SJSA1 (cell line): ENCODE measurements at places on chromosomes 5 and 9. TPM values are rescaled to one million over a fixed set of nuclear protein-coding genes. Genes with fewer than 3 reads are reported as not detected.
A peak's percentile ranks its signal among the peaks of the same experiment; 100 is the strongest.

The PCA3 gene
- not detected in 2 replicates for total RNA-seq

The CFAP77 gene
- 0.42 TPM in 1 of 2 replicates, not detected in the other for total RNA-seq

The INSL6 gene
- total RNA-seq, result not detected in 2 replicates

The PDCD1LG2 gene
- 8.8 and 18.4 TPM in 2 replicates for total RNA-seq

The ALDH1A1 gene
- not detected in 2 replicates for total RNA-seq

The IFNA2 gene
- not detected in 2 replicates for total RNA-seq

The CTXN3 gene
- not detected in 2 replicates for total RNA-seq

- H3K4me1 ChIP-seq, result no peaks in the 10 kb centered on the region
- DNase-seq, result no peak
- no peak overlapping the region for H3K4me3 ChIP-seq
- no peak overlapping the region for H3K27ac ChIP-seq
Measured at GRCh38 chr9:136762915-136763648, 1.2 kb downstream of the LCN15 start.

DNA sequence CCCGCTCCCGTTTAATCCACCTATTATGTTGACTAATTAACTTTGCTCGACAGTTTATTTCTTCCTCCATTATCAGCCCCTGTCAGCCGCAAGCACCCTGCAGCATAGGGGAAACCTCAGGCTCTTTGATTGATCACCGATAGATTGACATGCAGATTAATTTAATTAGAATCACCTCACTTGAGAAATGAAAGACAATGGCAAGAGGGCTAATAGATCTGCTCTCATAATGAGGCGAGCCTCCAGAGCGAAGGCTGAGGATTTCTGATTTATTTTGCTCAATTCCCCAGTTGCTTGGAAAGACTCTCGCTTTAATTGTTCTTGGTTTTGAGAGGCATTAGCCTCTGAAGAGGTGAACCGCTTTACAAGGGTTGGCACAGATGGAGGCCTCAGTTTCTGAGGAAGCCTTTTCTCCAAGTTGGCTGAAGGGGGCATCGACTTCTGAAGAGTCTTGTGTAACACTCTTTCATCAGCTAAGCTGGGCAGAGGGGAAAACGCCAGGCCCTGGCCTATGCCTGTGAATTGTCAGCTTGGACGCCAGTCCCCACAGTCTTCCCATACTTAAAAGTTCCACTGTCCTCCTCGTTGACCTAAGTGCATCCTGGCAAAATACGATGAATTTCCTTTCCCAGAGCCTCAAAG lies 275.4 kb downstream of the EBF1 start:
- H3K4me1 ChIP-seq, result peaks cover 8% of the 10 kb centered on the region
- H3K36me3 ChIP-seq, result no peaks in the 10 kb centered on the region
- DNase-seq, result no peak
- no peaks in the 10 kb centered on the region for H3K27me3 ChIP-seq
- no peak overlapping the region for H3K4me3 ChIP-seq
- no peak overlapping the region for H3K27ac ChIP-seq

- DNase-seq, result peak; percentile 62
- H3K27me3 ChIP-seq, result no peaks in the 10 kb centered on the region
- no peaks in the 10 kb centered on the region for H3K36me3 ChIP-seq
- H3K4me3 ChIP-seq, result no peak overlapping the region
- peaks cover 51% of the 10 kb centered on the region for H3K4me1 ChIP-seq
Measured at GRCh38 chr5:82387001-82387818, 109.1 kb upstream of the RPS23 start.

DNA sequence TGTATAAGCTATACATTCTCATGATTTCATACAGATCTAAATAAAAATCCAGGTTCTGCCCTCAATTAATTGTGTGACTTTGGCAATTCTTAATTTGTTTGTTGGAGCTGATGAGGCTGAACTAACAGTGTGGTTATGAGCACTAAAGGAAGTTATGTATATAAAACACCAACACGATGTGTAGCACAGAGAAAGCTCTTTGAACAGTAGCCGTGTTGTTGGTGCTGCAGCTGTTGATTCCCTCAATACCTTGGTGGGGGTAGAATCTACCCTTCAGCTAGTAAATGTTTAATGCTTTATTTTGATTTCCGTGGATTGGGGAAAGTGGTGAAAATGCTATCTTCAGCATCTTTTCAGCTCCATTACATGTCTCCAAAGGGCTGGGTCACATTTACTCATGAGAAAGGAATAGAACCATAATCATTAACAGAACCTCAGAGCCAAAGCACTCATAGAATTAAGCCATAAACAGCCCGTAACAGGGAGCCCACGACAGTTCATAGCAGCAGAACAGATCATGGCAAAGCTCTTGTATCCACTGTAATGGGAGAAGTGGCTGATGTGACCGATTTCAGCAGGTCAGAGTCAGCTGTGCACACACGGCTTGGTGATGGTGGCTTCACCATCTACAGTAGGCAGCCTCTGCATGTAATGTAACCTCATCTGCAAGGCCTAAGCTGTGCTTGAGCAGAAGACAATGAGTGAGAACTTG lies 332.7 kb downstream of the DIRAS2 start:
- H3K4me3 ChIP-seq, result no peak overlapping the region
- H3K27me3 ChIP-seq, result no peaks in the 10 kb centered on the region
- H3K27ac ChIP-seq, result no peak overlapping the region
- H3K36me3 ChIP-seq, result no peaks in the 10 kb centered on the region

DNA sequence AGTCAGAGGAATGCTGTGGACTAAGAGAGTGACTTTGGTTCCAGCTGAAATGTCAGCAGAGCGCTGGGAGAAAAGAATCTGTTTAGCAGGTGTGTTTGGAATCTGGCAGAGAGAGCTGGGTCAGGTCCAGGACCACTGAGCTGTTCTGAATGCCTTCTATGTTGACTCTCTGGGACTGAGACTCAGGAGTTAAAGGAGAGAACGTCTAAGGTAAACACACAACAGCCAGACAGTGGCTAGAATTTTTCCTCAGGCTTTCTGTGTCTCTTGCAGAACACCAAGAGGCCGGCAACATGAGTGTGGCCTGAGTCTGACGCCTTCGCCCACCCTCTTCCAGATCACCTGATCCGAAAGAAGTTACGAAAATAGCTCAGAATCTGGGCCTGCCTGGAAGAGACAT lies 107.2 kb upstream of the ZNF462 start:
- peaks cover 36% of the 10 kb centered on the region for H3K4me1 ChIP-seq
- no peaks in the 10 kb centered on the region for H3K36me3 ChIP-seq
- no peak for DNase-seq

DNA sequence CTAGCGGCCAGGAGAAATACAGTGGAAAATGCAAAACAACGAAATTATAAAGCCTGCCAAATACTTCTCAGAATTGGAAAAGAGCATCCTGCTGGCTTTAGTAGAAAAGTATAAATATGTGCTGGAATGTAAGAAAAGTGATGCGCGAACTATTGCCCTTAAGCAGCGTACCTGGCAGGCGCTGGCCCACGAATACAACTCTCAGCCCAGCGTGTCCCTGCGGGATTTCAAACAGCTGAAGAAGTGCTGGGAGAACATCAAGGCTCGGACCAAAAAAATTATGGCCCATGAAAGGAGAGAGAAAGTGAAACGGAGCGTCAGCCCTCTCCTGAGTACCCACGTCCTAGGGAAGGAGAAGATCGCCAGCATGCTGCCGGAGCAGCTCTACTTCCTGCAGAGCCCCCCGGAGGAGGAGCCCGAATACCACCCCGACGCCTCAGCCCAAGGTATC lies 15.0 kb downstream of the MSANTD3 start:
- no peak overlapping the region for H3K27ac ChIP-seq
- no peak overlapping the region for H3K4me3 ChIP-seq
- no peaks in the 10 kb centered on the region; the same call in 1 of the 2 replicates for H3K4me1 ChIP-seq
- no peak for DNase-seq
- no peaks in the 10 kb centered on the region for H3K27me3 ChIP-seq

DNA sequence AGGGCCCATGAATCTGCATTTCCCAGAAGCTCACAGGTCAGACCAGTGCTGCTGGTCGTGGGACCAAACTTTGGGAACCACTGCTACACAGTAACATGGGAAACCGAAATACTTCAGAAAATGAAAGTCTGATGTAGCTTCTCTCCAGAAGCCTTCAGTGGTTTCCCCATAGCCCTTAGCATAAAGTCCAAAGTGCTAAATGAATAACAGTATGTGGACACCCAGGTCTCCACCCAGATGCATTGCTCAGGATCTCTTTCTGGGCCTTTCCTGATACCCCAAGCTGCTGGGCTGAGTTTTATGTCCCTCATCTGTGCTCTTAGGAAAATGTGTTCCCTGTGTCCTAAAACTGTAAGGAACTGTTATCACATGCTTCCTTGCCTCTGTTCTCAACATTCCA lies 100.4 kb downstream of the NFIB start:
- no peaks in the 10 kb centered on the region for H3K27me3 ChIP-seq
- H3K4me1 ChIP-seq, result no peaks in the 10 kb centered on the region
- no peaks in the 10 kb centered on the region for H3K36me3 ChIP-seq
- no peak overlapping the region for H3K27ac ChIP-seq
- DNase-seq, result no peak

DNA sequence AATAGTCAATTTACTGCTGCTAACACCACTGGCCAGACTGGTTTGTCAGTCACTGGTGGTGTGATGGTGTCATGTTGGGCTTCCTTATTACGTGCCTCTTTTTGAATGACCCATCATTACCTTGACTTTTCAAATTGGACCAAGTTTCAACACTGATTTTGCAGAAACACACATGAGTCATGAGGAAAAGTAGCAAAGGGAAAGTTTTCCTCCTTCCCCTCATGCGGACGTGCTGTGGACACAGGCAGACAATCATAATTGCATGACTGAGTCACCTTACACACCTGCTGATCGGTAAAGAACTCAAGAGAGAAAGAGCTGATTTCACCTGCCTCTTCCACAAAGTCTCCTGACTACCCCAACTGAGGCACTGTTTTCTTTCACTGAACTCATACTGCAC lies 324.5 kb downstream of the ARRDC3 start:
- H3K4me3 ChIP-seq, result no peak overlapping the region
- no peaks in the 10 kb centered on the region for H3K4me1 ChIP-seq
- no peaks in the 10 kb centered on the region for H3K27me3 ChIP-seq
- no peak for DNase-seq
- H3K36me3 ChIP-seq, result no peaks in the 10 kb centered on the region

DNA sequence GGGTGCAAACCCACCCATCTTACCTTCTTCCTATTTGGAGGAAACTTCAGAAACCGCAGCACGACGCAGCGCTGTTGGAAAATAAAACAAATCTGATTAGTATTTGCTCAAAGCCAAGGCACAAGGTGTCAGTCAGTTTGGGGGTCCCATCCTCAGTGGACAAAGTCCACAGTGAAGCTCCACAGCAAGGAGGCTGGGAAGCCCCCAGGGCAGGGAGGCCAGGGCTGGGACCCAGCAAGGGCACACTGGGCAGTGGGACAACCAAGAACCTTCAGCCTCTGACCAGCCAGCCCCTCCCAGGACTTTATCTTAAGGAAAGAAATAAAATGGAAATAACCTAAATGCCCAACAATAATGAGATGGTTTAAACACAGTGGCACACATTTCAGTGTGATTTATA lies 11.3 kb downstream of the IPPK start:
- H3K4me1 ChIP-seq, result peaks cover 23% of the 10 kb centered on the region
- no peaks in the 10 kb centered on the region for H3K27me3 ChIP-seq
- no peak for DNase-seq
- H3K4me3 ChIP-seq, result no peak overlapping the region

- H3K27me3 ChIP-seq, result no peaks in the 10 kb centered on the region; the same call in 1 of the 2 replicates
- no peaks in the 10 kb centered on the region for H3K36me3 ChIP-seq
- H3K27ac ChIP-seq, result no peak overlapping the region
- no peak overlapping the region for H3K4me3 ChIP-seq
Measured at GRCh38 chr9:112914524-112914923, 23.8 kb upstream of the SLC46A2 start.

DNA sequence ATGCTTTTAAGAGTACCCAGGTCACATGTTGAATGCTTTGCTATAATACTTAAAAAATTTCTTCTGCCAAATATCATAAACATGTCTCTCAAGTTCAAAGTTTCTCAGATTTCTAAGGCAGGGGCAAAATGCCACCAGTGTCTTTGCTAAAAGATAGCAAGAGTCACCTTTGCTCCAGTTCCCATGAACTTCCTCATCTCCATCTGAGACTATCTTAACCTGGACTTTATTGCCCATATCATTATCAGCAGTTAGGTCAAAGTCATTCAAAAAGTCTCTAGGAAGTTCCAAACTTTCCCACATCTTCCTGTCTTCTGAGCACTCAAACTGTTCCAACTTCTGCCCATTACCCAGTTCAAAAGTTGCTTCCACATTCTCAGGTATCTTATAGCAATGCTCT lies 307.6 kb upstream of the TNC start:
- H3K4me1 ChIP-seq, result no peaks in the 10 kb centered on the region
- H3K27me3 ChIP-seq, result no peaks in the 10 kb centered on the region
- H3K27ac ChIP-seq, result no peak overlapping the region
- no peak overlapping the region for H3K4me3 ChIP-seq
- no peak for DNase-seq

DNA sequence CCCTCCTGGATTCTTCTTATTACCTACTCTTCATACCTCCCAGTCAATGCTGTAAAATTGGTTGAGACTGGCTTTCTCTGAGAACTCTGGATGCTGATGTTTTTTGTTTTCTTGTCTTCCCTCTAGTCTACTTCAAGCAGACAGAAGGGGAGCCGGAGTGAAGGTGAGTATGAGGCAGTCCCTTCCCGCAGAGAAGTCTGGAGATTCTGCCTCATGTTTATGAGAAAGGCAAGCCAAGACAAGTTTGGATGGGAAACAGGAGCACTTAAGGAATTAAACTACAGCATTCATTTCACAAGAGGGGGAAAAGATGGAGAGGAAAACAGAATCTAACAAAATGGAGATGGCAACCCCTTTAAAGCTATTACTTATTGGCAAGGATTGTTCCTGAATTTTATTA lies 246.1 kb downstream of the TRIM32 start:
- no peaks in the 10 kb centered on the region for H3K27me3 ChIP-seq
- no peak overlapping the region for H3K4me3 ChIP-seq
- H3K27ac ChIP-seq, result no peak overlapping the region

GRCh38 chr5:1343931-1344901 lies 683 bp downstream of the CLPTM1L start:
- H3K4me1 ChIP-seq, result peaks cover 16% of the 10 kb centered on the region
- no peak overlapping the region; the same call in 1 of the 2 replicates for H3K27ac ChIP-seq
- peaks cover 47% of the 10 kb centered on the region for H3K36me3 ChIP-seq

DNA sequence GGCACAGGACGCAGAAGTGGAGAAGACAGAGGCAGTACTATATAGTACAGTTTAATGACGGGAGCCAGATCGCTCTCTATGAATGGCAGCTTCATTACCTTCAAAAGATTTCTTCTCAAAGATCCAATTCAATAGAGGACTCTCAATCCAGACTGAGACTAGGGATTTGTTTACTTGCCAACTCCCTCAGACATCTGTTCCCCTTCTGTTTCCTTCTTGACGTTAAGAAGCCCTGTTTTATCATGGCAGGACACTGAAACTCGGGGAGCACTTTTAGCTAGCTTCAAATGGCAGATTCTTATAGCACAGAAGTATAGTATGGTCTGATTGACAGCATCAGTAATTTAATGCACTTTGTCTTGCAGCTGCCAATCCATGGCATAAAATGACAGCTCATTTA lies 747.3 kb upstream of the C9orf72 start:
- H3K36me3 ChIP-seq, result no peaks in the 10 kb centered on the region
- no peak overlapping the region for H3K27ac ChIP-seq
- no peaks in the 10 kb centered on the region for H3K27me3 ChIP-seq
- H3K4me3 ChIP-seq, result no peak overlapping the region
- no peaks in the 10 kb centered on the region for H3K4me1 ChIP-seq
- DNase-seq, result no peak

- H3K27ac ChIP-seq, result peak overlapping the region; percentile 84
- peaks cover 37% of the 10 kb centered on the region for H3K4me1 ChIP-seq
- no peaks in the 10 kb centered on the region for H3K27me3 ChIP-seq
- H3K4me3 ChIP-seq, result peak overlapping the region; percentile 0; the same call in 1 of the 2 replicates
Measured at GRCh38 chr5:159010661-159011442, 88.9 kb downstream of the EBF1 start.

- H3K4me3 ChIP-seq, result no peak overlapping the region
- H3K27me3 ChIP-seq, result no peaks in the 10 kb centered on the region
- DNase-seq, result no peak
- H3K27ac ChIP-seq, result no peak overlapping the region
- no peaks in the 10 kb centered on the region for H3K4me1 ChIP-seq
Measured at GRCh38 chr9:118271936-118272335, 567.7 kb downstream of the TLR4 start.
